Thyroid gland (tissue), 4 donors: ENCODE measurements at places on chromosomes 3 and 15. TPM values are rescaled to one million over a fixed set of nuclear protein-coding genes. Genes with fewer than 3 reads are reported as not detected.
A peak's percentile ranks its signal among the peaks of the same experiment; 100 is the strongest.

DNA sequence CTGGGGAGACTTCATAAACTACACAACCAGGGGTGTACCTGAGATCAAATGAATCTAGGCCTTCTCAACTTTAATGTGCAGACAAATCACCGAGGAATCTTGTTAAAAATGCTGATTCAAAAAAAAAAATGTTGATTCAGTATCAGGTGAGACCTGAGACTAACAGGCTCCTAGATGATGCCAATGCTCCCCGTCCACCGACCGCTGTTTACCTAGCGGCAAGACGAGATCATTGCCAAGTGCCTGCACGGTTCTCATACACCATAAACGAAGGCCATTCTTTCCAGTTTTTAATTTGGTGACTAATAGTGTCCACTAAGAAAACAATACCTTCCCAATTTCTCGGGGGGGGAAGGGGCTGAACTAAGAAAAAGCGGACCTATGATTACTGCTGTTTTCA, 2.5 kb upstream of the FSIP1 start:
- H3K36me3 ChIP-seq = no peaks in the 10 kb centered on the region
- DNase-seq = no peak
- H3K27ac ChIP-seq = no peak overlapping the region
- H3K4me3 ChIP-seq = no peak overlapping the region
- peaks cover 10% of the 10 kb centered on the region for H3K4me1 ChIP-seq
- no peaks in the 10 kb centered on the region for H3K27me3 ChIP-seq

NEK10 gene
- 2.6 TPM for total RNA-seq

DNA sequence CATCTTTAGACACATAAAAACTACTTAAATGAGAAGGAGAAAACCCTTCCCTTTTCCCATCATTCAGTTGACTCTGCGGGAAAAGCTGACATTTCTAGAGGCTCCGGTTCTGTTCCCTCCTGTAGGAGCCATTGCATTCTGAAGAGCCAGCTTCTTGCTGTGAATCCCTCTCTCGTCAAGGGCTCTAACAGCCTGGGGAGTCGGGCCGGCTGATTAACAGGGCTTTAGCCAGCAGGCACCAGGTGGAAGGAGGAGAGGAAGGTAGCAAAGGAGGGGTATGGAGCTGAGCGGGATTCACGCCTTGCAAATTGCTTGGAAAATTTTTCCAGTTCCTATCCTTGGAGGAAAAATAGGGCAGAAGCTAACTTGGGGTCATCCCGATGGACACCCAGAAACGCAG, 108.3 kb upstream of the UBE2E1 start:
- H3K27ac ChIP-seq = no peak overlapping the region
- H3K4me1 ChIP-seq = no peaks in the 10 kb centered on the region
- peak; percentile 8 for DNase-seq
- no peaks in the 10 kb centered on the region for H3K36me3 ChIP-seq

- H3K4me3 ChIP-seq = no peak overlapping the region
- no peaks in the 10 kb centered on the region for H3K4me1 ChIP-seq
- no peaks in the 10 kb centered on the region for H3K27me3 ChIP-seq
- DNase-seq = no peak
These were observed 130.6 kb upstream of the SEMA6D start for GRCh38 chr15:47586653-47587224.

DNA sequence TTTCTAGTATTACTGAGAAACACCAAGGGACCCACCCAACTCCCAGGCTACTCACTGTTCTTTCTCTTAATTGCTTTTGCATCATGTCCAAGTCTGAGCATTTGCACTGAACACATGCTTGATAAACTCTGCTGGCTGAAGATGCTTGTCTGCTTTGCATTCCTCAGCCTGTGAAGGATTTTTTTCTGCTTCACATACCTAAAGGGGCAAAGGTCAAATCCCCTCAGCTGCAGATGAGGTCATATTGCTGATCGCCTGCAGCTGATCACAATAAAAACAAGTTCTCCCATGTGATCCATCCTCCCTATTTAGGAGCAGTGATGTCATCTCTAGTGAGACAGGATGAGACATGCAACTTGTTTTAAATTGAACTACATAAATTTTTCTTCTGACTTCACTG, 84.6 kb upstream of the DCBLD2 start:
- H3K4me3 ChIP-seq = no peak overlapping the region
- no peaks in the 10 kb centered on the region for H3K36me3 ChIP-seq
- no peaks in the 10 kb centered on the region for H3K4me1 ChIP-seq
- H3K27ac ChIP-seq = no peak overlapping the region
- no peaks in the 10 kb centered on the region for H3K27me3 ChIP-seq
- no peak for DNase-seq

- no peak for DNase-seq
- no peaks in the 10 kb centered on the region for H3K36me3 ChIP-seq
These were observed 21.0 kb downstream of the IFT57 start for GRCh38 chr3:108201258-108201657.
